ENCODE measurements at places on chromosomes 7 and 10.

DNA sequence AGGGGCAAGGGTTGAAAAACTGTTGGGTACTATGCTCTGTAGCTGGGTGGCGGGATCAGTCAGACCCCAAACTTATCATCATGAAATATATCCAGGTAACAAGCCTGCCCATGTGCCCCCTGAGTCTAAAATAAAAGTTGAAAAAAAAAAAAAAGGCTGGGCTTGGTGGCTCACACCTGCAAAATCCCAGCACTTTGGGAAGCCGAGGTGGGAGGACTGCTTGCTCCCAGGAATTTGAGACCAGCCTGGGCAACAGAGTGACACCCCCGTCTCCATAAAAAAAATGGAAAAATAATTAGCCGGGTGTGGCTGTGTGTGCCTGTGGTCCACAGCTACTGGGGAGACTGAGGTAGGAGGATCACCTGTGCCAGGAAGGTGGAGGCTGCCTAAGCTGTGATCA lies 83.5 kb downstream of the VIPR2 start:
- no peak for DNase-seq

- DNase-seq = peak; percentile 74
Observed at GRCh38 chr7:26507108-26507987, 215.7 kb downstream of the SNX10 start.

GRCh38 chr7:40604601-40605438 lies 470.0 kb downstream of the SUGCT start:
- DNase-seq = peak; percentile 23

DNA sequence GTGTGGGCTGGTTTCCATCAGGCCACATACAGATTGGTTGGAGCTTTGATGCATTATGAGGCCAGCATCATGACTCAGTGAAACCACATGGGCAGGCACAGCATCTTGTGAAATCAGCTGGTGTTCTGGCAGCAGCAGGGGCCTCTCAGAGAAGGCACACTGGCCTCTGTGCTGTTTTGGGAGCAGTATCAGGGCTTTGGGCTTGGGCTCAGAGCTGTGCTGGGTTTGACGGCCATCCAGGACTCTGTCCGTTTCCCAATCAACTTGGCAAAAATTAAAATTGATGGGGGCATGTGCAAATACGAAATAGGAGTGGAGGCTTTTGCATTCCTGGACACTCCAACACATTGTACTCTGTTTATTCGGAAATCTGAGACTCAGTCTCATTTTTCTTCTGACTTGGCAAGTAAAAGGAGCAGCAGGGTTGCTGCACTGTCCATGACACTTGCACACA lies 190.9 kb downstream of the BMPER start:
- DNase-seq = no peak

DNA sequence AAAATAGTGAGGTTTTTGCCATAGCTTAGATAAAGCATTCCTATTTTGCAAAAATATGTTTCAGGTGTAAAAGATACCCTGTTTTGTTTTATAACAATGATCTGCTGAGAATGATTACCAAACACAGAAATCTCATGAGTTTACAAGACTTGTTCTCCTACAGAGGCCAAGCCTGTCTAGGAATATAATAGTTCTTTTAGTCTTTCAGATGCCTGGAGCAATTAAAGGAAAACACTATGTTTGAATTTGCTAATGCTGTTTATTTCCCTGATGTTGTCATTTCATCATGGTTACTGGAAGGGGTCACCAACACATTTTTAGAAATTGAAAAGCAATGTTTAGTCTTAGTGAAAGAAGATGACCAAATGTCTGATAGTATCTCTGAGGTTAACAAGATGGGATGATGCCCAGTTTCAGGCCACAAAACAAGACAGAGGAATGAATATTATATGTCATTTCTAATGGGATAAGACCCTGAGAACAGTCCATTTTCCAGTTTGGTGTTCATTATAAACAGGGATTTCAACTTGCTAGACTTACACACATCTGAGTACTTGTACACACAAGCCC lies 559.9 kb downstream of the INHBA start:
- no peak for DNase-seq

DNA sequence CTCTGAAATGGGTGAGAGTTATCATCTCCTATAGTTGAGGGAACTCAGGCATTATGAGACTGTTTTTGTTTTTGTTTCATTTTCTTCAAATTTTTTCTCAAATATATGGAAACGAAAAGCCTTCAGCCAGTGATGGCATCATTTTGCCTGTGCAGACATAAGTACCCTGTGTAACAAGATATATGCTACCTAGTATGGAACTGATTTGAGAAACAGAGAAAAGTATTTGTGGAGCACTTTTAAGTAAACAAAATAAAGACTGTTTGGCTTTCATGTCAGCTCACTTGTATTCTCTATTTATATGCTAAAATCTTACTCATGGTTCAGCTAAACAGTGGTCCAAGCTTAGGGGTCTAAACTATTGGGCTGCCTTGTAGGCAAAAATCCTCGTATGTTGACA lies 150.6 kb downstream of the WNT2 start:
- no peak for DNase-seq

DNA sequence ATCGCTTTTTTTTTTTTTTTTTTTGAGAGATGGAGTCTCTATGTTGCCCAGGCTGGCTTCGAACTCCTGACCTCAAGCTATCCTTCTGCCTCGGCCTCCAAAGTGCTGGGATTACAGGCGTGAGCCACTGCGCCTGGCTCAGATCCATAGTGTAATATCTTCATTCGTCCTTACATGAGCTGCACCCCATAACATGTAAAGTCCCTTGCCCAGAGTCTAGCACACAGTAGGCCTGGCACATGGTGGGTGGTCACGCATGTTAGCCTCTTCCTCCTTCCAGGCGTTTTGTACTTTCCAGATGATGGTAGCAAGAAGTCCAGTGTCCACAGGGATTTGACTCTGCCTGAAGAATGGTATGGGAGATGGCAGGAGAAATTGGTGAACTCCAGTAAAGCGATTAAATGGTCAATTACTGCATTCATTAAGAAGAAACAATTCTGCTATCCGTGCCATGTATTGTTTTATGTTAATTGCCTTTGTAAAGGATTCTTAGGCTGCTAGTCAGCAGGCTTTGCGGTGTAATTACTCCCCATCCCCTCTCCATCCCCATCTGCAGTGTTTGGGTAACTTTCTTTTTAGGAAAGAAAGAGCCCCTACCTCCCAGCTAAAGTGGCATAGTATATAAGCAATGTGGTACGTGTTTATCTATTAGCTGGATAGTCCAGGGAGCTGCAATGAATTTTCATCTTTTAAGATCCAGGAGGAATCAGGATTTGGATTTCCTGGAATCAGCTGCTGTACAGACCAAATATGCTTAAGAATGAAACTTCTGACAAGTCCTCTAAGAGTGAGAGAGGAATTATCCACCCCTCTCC lies 1.2 kb downstream of the TPST1 start:
- DNase-seq = no peak

DNA sequence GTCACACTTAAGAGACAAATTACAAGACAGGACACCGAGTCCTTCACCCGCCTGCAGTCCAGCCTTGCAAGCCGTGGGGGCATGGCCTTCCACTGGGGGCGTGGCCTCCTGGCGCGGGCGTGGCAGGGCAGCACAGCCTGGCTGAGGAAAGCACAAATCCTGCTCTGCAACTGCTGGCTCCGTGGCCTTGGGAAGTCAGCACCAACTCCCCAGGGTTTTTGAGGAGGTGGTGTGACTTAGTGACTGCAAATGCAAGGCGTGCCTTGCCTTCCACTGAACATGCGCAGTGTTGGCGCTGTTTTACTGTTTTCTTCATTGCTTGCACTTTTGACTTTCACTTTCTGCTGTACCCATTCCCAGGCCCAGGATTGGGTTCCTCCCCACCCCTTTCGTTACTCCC lies 12.9 kb upstream of the BMS1 start:
- no peak for DNase-seq

DNA sequence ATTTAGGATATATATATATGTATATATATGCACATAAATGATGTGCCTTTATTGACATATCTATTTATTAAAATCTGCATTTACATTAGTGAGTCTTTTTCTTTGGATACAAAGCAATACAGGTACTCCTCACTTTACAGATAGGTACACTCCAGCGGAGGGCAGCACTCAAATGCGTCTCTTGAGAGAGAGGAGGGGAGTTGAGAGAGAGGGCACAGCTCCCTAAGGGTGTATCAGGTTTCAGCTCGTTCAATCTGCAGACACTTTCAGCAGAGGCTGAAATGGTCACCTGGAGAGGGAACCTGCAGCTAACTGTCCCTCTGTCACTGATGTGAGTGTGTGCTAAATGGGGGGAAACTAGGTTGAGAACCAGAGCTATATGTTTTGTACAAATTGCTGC lies 21.5 kb downstream of the C10orf53 start:
- DNase-seq = peak; percentile 40

DNA sequence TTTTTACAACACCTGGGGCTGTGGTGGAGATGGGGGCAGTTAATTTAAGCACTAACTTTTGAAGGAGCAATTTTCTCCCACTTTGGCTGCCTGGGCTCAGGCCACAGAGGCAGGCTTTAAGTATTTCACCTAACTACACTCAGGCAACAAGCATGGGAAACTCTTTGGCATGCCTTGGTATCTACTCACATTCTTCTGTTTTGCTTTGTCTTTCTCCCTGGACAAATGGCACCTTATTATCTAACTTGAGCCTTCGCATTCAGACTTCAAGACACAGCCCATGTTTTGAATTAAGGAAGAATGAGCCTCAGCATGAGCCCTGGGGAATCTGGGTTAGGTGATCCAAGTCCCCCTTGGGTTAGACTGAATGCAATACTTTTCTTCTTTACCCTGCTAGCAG lies 31.8 kb upstream of the BMPER start:
- DNase-seq = no peak

DNA sequence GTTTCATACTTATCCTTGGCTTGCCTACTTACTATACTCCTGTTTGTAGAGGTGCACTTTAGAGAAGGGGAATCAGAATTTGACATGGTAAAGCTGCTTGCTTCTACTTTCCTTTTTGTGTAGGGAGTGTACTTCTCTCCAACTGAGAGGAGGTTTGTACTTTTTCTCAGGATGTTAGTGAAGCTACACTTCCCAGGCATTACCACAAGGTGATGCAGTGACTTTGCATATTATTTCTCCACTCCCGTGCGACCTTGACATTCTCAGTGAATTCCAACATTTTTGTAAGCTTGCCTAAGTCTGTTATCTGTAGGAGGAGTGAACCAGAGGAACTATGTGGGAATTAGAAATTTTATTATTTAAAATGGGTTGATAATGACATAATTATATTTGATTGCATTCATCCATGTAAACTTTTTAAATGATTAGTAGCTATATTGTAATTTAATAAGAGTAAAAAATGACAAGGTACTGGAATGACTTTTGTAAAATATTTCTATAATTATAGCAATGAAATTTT lies 5.2 kb downstream of the TAX1BP1 start:
- no peak for DNase-seq

GRCh38 chr7:149500910-149501309 lies 3.3 kb upstream of the ZNF746 start:
- no peak for DNase-seq

- no peak for DNase-seq
Observed at GRCh38 chr7:70774950-70775527, 356.9 kb upstream of the GALNT17 start.

DNA sequence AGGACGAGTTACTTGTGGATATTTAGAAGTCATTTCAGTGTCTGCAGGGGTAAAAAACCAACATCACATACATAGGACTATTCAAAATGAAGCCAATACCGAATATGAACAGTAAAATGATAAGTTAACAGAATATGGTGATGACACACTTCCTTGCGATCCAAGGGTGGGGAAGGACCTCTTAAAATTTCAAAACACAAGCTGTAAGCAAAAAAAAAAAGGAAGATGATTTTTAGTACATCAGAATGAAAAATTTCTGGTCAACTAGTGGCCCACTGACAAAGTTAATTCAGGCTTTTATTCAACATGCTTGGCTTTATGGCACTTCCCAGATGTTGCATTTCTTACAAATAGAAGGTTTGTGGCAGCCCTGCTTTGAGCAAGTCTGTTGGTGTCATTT lies 19.0 kb upstream of the GALNTL5 start:
- DNase-seq = no peak

DNA sequence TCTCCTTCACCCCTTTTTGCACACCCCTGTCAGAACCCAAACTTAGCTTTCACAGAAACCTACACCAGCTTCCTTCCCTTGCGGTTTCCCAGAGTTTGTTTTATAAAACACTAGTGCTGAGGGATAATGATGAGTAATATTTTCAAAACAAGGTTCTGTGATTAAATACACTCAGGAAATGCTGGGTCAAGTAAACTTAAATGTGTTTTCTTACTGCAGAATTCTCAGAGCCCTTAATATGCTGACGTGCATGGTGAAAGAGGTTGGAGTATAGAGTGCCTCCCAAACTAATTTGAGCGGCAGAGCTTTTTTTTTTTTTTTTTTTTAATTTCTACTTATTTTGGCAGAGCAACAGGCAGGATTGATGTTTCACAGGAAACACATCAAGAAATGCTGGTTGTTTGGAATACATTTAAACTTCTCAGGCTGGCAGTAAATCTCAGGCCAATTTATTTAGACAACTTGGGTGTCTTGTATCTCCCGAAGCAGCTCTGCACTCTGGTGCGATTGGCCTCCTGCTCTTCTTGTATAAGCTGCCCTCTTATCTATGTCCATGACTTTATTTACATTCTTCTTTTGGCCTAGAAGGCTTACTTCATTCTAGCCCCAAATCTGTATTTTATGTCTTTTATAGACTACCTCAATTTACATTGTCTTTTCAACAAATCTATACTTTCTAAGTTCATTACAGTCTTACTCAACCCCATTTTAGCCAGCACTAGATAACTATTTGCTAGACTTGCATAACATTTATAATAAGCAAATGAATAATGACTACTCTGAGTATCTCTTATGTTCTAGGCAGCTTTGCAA lies 165.4 kb downstream of the BMPER start:
- no peak for DNase-seq

DNA sequence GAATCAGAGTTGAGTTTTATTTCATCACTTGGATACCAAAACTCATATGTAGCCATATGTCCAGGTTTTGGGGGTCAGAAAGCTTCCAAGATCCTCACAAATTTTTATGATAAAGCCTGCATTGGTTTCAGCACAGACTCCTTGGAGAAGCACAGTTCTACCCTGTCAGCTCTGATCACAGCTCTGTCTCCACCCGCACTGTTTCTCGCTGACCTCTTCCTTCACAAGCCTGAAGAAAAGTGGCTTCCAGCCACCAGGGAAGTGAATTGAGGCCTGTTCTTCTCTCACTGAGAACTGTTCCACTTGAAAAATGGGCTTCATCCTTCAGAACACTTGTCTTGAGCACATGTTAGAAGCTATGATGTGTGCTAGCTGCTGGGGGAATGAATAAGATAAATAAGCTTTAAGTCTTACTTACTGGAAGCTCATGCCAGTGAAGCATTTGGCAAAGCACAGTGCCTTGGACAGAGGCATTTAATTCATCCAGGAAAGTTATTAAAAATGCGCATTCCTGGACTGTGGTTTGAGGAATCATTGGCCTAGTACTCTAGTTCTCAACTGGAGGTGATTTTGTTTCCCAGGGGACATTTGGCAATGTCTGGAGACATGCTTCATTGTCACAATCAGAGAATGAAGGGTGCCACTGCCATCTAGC lies 133.6 kb downstream of the BMPER start:
- no peak for DNase-seq

DNA sequence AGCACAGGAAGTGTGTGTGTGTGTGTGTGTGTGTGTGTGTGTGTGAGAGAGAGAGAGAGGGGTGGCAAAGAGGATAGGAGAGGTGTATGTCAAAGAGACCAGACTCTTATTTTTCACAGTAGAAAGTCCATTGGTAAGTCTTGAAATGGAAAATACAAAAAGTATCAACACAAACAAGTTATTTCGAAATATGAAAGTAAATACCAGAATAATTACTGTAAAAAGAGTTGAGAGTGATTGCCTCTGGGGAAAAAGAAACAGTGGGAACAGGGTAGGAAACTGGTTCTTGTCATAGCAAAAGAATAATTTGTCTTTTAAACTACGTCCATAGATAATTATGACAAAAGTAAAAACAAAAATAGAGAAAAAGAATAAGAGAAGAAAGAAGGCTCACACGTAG lies 29.0 kb upstream of the EIF5AL1 start:
- DNase-seq = no peak
